ENCODE measurements at places on chromosomes 11 and 22. TPM values are rescaled to one million over a fixed set of nuclear protein-coding genes. Genes with fewer than 3 reads are reported as not detected.

Gene GSTT2B
- not detected for total RNA-seq

Gene MMP13
- total RNA-seq = not detected

Gene OVCH2
- total RNA-seq = not detected

Gene SCN2B
- total RNA-seq = not detected

Gene IGLL5
- not detected for total RNA-seq

Gene GUCY1A2
- total RNA-seq = not detected

Gene NEFH
- total RNA-seq = 7.1 TPM

Gene ANGPTL5
- not detected for total RNA-seq

Gene MDK
- total RNA-seq = 1.1 TPM

Gene MRPL11
- total RNA-seq = 148 TPM

Gene CABP4
- 0.28 TPM for total RNA-seq
